Amniotic epithelial cell (primary cell): ENCODE measurements at places on chromosomes 3 and 15.

GRCh38 chr15:83698294-83698693 lies 44.4 kb downstream of the ADAMTSL3 start:
- peak; percentile 23 for DNase-seq

GRCh38 chr15:74780523-74781430 lies 1.1 kb upstream of the CSK start:
- peak; percentile 51 for DNase-seq

GRCh38 chr15:89672221-89673164 lies 6.7 kb downstream of the PLIN1 start:
- peak; percentile 7 for DNase-seq

GRCh38 chr3:59774634-59775033 lies 724.8 kb upstream of the CFAP20DC start:
- peak; percentile 48 for DNase-seq

DNA sequence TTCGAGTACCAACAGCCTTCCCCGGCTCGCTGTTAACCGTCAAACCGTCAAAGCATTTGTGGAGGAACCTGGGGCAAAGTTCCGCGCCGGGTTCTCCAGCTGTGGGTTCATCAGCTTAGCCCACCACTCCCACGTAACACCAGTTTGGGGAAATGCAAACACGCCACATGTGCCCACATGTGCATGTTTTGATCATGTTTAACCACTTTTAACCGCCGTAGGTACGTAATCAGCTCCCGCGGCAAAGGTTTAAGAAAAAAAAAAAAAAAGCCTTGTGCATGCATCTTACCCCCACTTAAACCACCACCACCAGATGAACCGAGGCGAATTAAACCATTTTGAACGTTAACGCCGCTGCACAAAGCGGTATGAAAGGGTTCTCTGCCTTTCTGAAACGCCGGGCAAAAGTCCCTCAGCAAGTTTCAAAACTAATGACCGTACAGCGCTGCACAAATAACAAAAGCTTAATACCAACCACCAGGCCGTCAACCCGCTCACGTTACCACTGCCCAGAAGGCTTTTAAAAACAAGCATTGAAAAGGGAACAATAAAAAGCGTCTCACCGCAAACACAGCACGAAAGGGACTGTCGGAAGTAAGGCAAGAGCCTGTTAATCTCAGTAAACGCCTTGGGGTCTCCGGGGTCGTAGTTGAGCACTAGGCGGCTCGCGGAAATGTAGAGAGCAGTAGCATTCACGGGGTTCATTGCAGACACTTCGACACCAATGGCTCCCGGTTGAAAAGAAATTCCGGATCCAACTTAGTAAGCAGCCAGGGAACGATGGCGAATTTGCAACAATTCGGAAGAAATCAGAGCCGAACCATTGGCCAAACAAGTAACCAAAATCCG lies 1.5 kb downstream of the MSL2 start:
- peak; percentile 37 for DNase-seq

- DNase-seq: peak; percentile 68
Observed at GRCh38 chr3:11236588-11237461, 35.4 kb upstream of the ATG7 start.

DNA sequence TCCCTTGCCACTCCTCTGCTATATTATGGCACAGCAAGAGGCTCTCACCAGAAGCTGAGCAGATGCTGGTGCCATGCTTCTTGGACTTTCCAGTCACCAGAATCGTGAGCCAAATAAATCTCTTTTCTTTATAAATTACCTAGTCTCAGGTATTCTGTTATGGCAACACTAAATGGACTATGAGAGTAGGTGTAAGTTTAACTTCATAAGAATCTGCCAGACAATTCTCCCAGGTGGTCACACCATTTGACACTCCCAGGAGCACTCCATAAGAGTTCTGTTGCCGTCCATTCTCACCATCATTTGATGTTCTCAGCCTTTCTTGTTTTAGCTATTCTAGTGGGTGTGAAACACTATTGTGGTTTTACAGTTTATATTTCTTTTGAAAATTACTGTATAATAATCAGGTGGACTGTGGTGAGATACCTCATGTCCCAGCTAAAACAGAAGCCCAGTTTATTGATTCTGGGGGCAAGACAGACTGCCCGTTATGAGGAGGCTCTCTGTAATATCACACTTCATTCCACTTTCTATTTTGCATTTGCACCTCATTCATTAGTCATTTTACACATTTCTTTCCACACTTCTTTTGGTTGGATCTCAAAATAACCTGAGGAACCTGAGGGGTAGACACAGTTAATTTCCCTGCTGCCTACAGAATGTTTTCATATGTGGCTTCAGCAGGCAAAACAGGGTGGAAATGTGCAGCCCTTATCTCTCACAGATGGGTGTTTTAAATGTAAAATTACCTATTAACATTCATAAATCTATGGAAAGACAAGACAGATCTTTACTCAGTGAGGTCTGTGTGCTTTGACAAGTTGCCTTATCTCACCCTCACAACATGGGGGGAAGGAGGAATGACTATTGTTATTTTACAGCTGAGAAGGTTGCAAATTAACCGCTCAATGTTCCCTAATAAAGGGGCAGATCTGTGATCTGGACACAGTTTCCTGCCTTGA lies 42.1 kb downstream of the CDCP1 start:
- DNase-seq: no peak

GRCh38 chr3:133663569-133664313 lies 2.0 kb upstream of the TOPBP1 start:
- peak; percentile 62 for DNase-seq

GRCh38 chr15:32837935-32838334 lies 120.1 kb downstream of the GREM1 start:
- DNase-seq: no peak

DNA sequence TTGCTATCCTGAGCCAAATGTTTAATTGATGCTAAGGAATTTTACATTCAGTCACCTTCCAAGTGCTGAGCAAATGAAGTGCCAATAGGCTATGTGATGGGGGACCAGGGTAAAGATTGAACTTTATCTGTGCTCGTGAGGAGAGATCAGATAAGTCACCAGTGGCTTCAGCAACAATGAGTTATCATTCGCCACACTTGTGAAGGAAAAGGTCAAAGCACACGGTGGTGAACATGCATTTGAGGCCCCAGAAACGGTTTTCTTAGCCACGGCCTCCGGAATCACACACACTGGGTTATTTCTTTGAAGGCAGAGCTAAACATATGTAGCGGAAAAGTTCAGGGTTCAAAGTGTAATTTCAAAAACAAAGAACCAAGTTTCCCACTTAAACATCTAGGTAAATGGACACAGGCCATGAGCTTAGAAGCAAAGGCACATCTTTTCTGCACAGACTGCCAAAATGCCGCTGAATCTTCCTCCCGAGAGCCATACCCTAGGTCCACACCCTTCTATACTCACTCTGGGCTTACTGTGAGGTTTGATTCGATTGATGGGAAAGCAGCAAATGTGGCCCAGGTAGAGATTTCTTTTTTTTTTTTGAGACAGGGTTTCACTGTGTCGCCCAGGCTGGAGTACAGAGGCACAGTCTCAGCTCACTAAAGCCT lies 268.5 kb downstream of the SHQ1 start:
- no peak for DNase-seq

DNA sequence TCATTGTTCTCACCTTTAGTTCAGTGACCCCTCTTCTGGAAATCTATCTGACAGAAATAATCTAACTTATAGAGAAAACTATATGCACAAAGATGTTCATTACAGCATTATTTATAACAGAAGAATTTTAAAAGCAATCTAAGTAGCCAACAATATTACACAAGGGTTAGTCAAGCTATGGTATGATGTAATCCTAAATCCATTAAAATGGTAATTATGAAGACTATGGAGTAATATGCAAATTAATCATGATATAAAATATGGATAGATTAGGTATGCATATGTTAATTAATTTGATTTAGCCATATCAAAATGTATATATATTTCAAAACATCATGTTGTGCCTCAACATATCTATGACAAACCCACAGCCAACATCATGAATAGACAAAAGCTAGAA lies 17.7 kb upstream of the HERC1 start:
- DNase-seq: no peak

GRCh38 chr3:42194943-42195510 lies 71.0 kb downstream of the CCK start:
- DNase-seq: no peak

GRCh38 chr15:46120713-46121112 lies 485.9 kb downstream of the SQOR start:
- DNase-seq: no peak

DNA sequence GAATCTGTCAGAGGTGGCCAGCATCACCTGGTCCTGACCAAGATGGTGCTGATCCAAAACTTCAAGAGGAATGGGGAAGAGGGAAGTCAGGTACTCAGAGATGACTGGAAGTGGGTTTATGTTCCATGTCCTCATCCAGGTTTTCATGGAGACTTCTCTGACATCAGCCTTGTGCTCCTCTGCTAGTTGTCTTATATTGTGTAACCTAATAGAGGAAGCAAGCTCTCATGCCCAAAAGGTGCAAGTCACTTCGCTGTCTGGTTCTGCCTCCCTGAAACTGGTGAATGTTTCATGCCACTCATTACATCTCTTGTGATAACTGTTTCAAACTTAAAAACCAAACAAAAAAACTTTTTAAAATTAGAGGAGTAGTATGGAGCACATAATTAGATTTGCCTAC lies 127.2 kb upstream of the MANF start:
- no peak for DNase-seq

DNA sequence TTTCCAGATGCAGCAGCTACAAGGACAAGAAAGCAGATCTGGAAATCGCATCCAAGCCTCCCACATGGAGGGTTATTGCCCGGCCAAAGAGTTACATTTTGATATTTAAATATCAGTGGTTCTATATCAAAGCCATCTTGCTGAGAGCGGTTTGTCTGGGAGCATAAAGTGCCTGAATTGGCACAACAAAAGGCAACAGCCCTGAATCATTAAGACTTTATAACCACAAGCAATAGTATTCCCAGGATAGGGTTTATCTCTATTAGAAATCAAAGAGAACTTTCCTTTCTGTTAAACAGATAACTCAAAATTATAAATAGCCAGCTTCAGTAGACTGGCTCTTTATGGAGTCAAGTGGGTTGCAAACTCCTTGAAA lies 564.7 kb downstream of the ROBO1 start:
- no peak for DNase-seq

DNA sequence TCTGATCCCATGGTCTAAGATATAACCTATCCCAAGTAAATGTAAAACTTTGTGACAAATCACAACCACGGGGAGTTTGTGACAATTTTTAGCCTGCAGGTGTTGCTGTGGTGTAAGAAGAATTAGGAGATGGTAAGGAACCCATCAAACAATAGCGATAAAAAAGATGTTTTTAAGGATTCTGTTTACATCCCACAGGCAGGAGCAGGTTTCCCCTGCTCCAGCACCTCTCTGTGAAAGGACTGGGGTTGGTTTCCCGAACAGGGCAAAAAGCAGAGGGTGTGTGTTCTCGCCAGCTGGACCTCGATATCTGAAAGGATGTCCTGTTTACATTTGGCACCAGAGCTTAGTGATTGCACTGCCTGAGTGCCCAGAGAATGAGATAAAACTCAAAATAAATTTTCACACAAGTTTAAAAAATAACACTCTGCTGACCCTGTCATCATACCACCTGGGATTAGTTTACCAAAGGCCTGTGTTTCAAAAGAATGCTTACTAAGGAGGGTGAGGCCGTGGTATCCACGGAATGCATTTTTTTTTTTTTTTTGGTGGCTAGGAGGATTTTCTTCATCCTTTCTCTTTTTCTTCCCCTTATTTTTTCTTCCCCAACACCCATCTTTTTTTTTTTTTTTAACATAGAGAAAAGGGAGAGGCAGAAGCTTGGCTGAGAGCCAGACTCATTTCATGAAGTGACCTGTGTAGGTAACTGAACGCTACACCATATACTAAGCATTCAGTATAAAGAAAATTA lies 151.8 kb upstream of the DPH6 start:
- peak; percentile 92 for DNase-seq

DNA sequence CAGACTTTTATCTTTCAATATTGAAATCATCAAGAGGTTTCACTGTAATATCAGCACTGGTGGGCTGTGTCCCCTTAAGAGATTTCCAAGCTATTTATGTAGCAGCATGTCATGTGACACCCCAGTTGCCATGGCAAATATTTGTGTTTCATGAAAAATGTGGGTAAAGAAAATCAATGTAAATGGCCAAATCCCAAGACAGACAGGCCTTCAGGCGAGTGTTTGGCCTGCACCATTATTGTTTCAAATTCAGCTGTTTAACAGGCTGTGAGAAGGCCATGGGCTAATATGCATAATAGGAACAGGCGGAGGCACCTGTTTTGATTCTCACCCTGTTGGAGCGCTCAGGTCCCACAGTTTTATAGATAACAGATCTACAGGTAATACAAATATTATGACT lies 104.2 kb downstream of the IQCH start:
- no peak for DNase-seq

- no peak for DNase-seq
Observed at GRCh38 chr3:59121346-59122144, 71.7 kb upstream of the CFAP20DC start.

GRCh38 chr3:18372786-18373405 lies 52.2 kb downstream of the SATB1 start:
- DNase-seq: no peak

DNA sequence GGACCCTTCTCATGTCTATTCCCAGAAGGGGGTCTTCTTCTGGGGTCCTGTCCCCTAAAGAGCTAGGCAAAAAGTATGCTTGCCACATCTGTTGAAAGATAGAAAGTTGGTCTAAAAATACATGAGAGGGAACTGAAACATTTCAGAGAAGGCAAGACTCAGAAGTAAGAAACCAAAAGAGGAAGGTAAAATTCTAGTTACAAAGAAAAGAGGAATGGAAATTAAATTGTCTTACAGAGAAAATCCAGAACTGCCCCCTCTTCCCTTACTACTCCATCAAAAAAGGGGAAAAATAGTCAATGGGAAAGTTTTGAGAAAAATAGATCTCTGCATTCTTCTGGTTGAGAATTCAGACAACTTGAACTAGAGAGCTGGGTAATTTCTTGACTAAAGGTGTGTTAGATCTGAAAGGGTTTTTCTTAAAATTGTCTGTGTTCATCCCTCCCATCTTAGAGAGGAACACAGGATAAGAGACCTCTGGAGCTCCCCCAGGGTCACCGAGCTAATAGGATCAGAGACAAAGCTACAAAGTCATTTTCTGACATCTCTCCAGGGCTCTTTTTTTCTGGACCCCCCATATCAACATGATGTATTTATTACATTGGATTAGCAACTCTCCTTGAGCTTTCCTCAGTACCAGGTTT lies 32.3 kb upstream of the CCR2 start:
- DNase-seq: no peak

GRCh38 chr3:70766301-70766700 lies 453.9 kb upstream of the MDFIC2 start:
- DNase-seq: no peak

- peak; percentile 80 for DNase-seq
Observed at GRCh38 chr3:190012314-190012782, 108.3 kb downstream of the P3H2 start.

DNA sequence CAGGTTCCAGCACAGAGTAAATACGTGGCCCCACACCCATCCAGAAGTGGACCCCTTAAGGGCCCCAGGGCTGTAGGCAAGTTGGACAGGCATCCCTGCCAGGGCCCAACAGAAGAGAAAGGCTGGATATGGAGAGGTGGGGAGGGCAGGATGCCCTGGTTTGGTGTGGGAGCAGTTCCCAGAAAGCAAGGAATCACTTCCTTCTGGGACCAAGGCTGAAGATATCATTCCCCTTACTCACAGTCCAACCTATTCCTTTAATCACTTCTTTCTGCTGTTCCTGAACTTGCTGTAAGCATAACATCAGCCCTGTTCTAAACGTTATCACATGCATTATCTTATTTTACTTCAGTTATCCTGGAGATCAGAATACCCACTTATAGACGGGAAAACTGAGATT lies 6.1 kb upstream of the MESP2 start:
- DNase-seq: peak; percentile 60
